Effector CD4-positive, alpha-beta T cell (primary cell): ENCODE measurements at places on chromosomes 12 and 14.

- no peak for DNase-seq
These were observed 190.8 kb downstream of the AACS start for GRCh38 chr12:125255935-125256633.

DNA sequence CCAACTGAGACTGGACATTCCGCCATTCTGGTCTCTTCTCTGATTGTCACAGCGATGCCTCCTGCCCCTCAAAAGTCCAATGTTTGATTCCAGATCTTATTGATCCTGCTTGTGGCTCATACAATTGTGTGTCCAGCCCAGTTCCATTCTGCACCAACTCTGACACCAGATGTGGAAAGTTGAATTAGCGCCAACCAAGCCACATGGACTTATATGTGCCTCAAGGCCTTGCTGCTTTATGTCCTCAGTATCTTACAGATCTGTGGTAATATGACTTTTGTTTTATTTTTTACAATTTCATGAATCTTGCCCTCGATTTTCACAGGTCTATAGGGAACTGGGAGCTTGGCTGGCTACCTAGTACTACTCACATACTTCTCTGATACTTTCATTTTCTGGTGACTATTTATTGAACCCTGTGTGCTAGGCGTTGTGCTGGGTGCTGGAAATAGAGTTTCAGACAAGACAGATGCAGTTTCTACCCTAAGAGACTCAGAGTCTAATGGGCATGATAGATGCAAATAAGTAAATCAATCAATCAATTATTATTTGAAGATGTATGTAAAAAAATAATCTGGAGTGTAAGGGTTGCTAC, 472.0 kb downstream of the TMTC2 start:
- no peak for DNase-seq

DNA sequence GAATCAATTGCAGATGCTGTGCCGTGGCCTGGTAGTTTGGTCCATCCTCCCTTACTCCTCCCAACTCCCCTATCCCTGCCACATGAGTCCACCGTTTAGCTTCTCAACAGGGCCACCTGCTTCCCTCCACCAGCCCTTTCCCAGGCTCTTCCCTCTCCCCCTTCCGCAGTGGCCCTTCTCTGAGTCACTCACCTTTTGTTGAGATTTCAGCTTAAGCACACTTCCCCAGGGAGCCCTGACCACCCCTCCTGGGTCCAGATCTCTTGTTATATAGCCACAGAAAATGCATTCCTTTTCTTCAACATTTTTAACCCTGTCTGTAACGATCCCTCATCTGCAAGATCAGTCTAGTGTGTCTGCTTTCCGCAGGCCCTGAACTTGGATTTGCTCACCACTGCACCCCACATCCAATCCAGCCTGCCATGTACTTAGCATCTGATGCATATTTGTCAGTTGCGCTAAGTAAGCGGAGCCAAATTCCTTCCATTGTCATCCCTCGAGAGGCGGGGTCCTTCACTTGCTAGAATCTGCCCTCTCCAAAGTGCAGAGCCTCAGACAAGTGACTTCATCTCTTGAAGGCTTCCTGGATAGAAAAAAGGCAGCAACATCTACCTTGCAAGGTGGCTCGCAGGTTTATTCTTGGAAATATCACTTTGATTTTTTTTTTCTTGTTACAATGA, 41.1 kb downstream of the TMEM63C start:
- DNase-seq = no peak

DNA sequence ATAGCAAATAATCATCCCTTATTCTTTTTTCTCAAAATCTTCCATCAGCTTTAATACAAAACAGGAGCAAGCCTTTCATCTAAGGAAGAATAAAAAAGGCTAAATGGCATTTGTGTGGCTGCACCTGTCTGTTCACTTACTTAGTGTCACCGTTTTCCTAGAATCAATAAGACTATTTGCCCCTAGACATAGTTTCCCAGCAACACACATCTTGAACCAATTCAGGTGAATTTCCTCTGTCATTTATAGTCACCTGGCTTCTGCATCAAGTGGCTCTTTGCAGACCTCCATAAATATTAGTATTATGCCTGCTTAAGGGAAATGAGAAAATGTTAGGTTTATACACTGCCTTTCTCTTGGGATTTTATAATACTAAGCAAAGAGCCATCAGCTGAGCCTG, 17.4 kb upstream of the GCH1 start:
- DNase-seq = no peak

- no peak for DNase-seq
These were observed 419.0 kb upstream of the CCDC196 start for GRCh38 chr14:66066981-66067776.

DNA sequence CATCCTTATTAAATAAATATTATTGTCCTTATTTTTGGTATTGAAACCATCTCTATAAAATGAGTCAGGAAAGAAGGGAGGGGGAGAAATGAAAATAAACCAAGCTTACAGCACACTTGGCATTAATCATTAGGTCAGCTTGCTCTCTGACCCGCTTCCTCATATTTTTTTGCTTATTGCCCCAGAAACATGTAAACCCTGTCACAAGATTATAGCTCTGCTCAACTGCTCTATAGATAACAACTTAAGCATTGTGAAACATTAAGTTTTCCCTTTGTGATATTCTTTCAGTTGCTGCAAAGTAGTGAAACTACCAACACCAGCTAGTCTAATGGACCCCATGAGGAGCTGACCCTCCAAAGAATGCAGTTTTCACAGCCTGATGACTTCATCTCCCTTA, 819.5 kb downstream of the SLC16A7 start:
- no peak for DNase-seq

DNA sequence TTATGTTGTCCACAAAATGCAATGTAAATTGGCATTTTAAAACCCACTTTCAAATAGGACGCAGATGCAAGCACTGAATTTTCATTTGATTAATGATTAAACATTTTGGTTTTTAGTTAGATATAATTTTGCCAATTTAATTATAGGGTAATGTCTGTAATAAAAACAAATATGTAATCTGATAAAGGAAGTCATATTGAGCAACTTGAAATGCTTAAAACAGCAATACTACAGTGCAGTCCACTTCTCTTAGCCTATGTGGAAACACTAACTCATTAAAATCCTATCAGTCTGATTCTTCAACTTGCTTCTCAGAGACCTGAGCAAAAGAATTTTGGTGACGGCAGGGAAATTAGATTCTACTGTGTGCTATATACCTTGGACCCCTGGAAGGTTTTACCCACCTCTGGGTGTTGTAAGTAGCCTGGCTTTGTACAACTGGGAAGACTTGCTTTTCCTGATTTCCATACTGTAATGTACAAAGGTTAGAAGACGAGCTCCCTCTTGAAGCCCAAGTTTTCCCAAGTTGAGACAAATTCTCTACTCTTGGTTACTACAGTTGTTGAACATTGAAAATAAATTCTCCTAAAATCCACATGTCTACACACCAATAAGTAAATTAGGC, 4.1 kb downstream of the TRHDE start:
- no peak for DNase-seq

DNA sequence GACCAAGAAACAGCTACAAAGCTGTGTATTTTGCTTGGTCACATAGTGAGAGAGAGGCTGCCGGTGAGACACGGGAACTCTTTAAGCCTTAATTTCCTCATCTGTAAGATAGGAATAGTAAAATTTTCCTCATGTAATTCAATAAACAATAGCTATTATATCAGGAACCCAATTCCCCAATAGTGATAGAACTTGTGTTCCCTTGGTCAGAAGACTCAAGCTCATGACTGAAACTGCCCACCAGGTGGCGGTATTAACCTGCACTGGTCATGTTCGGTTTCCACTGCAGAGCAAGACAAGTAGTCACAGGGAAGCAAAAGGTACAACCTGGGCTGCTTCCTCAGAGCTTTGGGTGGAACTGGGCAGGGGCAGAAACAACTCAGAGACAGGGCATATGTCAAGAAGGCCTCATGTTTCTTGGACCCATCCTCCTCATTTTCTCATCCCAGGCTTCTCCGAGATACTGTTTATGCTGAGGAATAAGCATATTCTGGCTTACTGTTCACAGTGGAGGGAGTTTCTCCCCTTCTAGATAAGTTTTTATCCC, 4.2 kb upstream of the AJUBA start:
- DNase-seq = peak; percentile 88

DNA sequence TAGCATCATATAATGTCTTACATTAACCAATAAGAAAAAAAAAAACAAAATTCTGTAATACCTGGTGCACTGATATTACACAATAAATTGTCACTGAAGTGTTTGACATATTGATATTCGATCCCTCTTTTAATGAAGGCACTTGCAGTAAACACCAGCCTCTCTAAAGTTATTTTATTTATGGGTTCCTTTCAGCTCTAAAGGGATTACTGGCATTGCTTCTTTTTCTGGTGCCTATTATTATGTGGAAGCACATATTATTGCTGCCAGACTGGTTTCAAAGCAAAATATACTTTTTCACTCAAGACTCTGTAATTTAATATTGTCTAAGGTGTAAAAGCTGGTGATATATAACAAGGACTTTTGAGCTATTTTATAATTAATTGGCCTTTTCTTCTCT, 1090.5 kb downstream of the TRHDE start:
- no peak for DNase-seq

DNA sequence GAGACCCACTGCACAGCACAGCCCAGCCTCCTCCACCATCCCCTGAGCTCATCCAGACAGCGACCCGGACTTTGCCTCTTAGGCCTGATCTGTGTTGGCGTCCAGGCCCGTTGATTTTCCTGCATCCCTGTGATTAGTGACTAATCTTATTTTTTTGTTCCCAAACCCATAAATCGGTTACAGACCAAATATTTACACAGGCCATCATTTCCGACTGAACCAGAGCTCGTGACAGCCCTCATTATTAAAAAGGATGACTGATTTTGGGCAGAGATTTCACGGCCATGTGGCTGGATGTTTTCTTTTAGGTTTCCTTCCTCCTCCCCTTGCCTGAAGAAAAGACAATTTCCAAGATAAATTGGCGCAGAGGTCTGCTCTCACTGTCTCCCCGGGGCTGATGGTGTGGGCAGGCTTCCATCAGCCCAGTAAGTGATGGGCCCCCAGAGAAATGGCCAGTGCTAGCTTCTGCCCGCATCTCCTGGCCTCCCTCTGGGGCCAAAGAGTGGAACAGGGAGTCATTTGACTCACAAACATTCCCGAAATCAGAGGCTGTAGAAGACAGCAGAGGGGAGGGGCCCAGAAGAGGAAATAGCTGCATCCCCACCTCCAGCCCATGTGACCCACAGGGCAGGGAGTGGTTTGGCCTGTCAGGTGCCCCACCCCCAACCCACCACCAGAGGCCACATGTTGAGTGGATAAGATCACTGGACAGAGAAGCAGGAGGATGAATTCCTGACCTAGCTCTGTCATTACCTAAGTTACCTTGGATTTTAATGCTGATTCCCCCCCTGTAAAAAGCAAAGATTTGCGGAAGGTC, 283.5 kb downstream of the KSR2 start:
- DNase-seq = no peak

- no peak for DNase-seq
These were observed 67.5 kb upstream of the PRIMA1 start for GRCh38 chr14:93855737-93856136.

- no peak for DNase-seq
These were observed 39.5 kb downstream of the E2F7 start for GRCh38 chr12:77025782-77026314.
